ENCODE measurements at places on chromosomes 12 and 14.
A peak's percentile ranks its signal among the peaks of the same experiment; 100 is the strongest.

DNA sequence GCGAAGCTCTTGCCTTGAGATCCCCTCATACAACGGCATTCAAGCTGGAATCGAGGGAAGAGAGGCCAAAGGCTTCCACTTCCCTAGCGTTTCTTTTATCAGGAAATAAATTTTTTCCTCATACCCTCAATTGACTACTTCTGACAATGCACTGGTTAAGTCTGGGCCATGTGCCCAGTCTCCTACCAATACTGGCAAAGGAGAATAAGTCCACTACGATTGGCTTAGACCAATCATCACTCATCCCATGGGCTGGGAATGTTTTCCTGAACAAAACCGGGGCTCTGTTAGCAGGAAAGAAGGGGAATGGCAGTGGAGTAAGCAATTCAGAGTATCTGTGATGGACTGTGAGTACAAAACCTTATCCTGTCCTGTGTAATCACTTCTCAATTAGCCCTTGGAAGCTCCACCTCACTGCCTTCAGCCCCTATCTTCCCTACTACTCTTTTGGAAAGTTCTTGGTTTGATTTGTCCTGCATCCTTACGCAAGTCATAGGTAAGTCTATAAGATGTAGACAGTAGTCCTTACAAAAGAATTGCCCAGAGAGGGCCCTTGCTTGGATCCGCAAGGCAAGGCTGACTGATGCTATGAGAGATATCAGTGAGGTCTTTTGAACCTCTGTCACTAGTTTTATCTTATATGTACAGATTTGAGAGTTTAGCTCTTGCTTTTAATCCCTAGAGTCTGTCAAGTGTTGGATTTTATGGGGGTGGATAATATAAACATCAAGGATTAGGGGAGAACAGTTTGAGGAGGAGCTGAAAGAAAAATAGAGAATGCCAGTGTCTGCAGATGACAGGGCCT is 36.3 kb upstream of the CDK17 start:
- no peak for DNase-seq

DNA sequence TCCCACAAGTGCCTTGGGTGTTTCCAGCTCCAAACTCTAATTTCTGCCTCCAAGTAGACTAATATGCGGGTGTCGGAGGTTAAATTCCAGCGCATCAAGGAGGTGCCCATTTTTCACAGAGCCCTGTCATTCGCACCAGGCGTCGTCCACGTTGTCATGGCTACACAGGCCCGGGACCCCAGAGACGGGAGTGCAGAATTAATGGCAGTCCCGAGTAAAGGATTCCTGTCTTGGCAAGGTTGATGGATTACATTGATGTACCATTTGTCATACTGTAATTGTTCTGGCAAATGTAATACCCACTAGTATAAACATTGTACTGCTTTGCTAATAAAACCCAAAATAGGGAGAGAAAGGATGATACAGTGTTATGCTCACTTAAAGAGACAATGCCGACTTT is 222.9 kb upstream of the MYL2 start:
- DNase-seq, result no peak

- no peak for DNase-seq
Measured at GRCh38 chr14:69323266-69323998, 63.5 kb downstream of the GALNT16 start.

- DNase-seq, result no peak
Measured at GRCh38 chr12:119835068-119835467, 42.1 kb downstream of the CIT start.

DNA sequence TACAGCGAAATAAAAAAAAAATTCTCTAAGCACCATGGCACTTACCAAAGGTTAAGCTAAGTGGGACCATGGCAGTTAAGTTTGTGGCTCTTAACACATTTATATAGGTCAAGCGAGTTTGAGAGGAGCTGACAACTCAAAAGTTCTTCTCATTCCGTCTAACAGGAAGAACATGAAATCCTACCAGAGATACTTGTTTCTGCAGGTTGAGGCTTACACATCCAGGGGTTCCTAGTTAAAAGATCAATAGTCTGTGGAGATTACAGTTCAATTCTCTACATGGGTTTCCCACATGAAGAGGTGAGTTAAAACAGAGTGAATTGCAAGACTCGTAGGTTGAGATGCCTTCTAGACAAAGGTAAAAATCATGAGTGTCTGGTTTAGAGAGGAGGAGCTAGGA is 142.6 kb downstream of the EMP1 start:
- no peak for DNase-seq

GRCh38 chr12:62522984-62523383 is 56.4 kb downstream of the MON2 start:
- no peak for DNase-seq

GRCh38 chr14:72420749-72421474 is 473.0 kb downstream of the DPF3 start:
- peak; percentile 81 for DNase-seq

- no peak for DNase-seq
Measured at GRCh38 chr12:56274299-56274698, 7.6 kb downstream of the COQ10A start.

- DNase-seq, result no peak
Measured at GRCh38 chr12:107178776-107179175, 85.4 kb upstream of the CRY1 start.

DNA sequence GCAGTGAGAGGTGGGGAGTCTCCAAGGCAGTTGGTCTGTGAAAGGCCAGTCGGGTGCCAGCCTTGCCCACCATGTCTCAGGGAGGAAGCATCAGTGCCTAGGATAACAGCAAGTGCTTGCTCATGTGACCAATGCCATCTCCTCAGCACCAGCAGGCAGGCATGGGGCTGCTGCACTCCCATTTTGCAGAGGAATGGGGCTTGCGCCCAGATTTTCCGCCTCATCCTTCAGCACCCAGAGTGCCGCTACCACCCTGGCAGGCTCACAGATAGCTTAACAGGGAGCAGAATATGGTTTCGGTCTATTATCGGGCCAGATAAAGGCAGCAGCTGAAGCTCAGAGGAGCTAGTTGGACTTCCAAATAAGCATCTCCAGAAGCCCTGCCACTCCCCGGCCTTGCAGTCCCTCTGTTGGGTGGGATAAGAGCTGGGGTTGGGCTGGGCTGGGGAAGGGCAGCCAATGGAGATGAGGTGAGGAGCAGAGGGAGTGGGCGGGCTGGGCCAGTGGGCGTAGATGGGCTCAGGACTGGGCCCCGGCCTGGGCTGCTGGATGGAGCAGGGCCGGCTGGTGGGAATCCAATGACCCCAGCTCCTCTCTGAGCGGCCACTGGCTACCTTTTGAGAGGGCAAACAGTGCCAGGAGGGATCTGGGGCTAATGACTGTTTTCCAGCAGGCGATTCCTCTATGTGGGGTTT is 8.4 kb upstream of the KRT80 start:
- no peak for DNase-seq

DNA sequence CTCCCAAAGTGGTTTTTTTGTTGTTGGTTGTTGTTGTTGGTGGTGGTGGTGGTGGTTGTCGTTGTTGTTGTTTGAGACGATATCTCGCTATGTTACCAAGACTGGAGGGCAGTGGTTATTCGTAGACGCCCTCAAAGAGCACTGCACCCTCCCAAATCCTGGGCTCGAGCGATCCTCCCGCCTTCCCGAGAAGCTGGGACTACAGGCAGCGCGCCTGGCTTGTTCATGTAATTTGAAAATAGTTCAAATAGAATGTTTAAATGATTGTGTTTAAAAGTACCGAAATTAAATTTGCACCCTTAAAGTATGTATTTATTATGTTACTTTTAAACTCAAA is 439 bp upstream of the ANAPC5 start:
- no peak for DNase-seq

DNA sequence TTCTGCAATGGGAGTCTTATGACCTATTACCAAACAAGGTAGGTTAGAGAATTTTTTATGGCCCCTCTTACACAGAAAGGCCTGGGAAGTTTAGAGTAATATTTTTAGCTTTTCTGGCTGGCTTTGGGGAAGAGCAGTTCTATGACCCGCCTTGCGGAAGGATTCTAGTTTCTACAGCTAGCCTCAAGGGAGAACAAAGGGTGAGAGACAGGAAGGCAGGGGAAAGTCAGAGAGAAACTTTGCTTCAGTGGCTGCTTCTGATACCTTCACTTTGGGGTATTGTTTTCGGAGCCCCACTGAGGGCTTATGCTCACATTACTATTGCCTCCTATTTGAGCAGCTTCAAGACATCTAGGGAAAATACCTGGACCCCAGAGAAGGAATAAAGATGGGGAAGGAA is 80.7 kb upstream of the NUDT4 start:
- no peak for DNase-seq

DNA sequence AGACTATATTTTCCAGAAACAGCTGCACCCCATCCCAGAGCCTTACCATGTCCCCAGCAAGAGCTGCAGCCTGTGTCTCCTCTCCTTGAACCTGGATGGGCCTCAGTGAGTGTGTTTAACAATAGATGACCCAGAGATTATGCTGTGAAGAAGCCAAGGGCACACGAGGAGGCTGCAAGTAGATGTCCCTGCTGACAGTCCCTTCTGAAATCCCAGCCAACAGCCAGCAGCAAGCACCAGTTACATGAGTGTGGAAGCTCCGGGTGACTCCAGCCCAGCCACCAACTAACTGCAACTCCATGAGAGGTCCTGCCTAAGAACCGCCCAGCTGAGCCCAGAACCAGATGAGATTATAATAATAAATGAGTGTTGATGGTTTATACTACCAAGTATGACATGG is 191.7 kb downstream of the BCL11B start:
- DNase-seq, result no peak

DNA sequence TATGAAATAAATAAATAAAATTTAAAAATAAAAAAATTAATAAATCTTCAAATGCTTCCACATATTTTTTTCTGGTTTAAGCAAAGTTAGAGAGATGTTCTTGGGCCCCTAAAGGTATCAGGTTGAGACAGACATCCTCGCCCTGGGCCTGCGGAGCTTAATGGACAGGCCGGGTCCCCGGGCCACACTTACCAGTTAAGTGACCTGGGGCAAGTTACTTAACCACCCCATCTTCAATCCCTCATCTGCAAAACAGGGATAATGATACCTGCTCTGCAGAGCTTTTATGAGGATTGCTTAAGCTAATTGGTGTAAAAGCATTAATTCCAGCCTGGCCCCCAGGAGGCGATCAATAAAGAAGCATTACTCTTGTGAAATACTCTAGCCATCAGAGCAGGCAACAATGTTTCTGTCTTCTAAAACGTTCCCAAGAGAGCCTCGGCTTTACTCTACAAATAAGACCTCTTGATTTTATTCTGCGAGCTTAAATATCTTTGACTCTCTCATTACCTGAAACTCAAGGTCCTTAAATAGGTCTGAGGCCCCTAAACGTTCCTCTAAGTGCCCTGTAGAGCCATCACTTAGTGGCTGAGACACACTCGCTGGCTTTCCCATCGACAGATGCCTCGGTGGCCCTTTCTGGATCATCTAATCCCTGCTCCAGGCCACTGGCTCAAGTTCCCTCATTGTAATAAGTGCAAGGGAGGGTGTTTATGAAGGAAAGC is 81.1 kb upstream of the DIO3 start:
- DNase-seq, result no peak

- no peak for DNase-seq
Measured at GRCh38 chr12:79300199-79300568, 390.6 kb downstream of the PAWR start.

DNA sequence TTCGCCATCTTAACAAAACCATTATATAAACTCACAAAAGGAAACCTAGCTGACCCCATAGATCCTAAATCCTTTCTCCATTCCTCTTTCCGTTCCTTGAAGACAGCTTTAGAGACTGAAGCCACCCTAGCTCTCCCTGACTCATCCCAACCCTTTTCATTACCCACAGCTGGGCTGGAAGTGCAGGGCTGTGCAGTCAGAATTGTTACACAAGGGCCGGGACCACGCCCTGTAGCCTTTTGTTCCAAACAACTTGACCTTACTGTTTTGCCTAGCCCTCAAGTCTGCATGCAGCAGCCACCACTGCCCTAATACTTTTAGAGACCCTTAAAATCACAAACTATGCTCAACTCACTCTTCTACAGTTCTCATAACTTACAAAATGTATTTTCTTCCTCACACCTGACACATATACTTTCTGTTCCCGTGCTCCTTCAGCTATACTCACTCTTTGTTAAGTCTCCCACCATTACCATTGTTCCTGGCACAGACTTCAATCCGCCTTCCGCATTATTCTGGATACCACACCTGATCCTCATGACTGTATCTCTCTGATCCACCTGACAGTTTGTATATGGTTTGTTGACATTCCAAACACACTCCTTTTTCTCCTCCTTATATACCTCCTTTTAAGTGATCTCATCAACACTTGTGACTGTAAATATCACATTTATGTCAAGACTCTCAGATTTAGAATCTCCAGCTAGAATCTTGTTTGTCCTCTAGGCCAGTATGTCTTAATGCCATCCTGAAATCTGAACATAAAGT is 208.7 kb downstream of the KITLG start:
- DNase-seq, result no peak

- no peak for DNase-seq
Measured at GRCh38 chr12:72098622-72099021, 160.0 kb downstream of the TPH2 start.

DNA sequence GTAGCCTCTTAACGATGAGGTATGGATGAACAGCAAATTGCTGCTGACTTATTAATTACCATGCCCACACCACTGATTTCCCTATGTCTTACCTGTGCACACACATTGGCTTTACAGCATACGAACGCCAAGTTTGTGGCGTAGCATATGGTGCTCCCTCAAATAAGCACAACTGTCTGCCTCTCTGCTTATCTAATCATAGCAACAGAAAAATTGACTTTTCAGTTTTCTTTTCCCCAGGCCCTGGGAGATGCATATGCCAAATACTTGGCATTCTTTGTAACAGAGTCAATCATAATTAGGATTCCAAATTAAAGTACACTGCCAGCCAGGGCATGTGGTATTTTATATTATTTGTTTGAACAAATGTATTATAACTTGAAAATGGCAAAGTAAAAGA is 625.5 kb downstream of the DIO2 start:
- no peak for DNase-seq

DNA sequence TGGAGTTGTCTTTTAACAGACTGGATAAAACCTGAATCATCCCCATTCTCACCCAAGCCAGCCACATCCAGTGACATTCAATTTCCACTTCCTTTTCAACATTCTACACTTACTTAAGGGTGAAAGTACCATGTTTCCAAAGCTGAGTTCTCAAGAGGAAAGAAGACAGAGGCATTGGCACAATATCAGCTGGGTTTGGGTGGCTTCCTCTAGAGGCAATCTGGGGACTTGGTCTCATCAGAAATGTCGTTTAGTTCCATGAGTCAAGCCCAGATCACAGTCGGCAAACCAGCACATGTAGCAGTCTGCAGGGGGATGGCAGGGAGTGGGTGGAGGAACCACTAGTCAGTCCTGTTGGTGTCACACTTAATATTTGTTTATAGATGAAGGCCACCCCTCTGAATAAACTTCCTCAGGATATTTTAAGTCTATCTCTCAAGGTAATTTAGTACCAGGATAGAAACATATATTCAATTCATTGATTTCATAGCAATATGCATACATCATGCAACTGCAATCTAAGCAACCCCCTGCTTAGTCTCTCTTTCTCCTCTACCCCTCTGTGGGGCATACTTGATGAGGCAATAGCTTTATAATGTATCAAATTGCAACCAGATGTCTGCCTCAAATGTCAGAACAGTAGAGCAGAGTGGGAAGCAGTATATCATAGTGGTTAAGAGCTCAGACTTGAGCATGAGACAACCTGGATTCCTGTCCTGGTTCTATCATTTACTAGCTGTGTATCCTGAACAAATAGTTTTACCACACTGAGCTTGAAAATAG is 3.0 kb downstream of the SRRM4 start:
- no peak for DNase-seq

Measured in ureter (tissue), 1 donor.